ENCODE measurements at places on chromosomes 13 and 19. TPM values are rescaled to one million over a fixed set of nuclear protein-coding genes. Genes with fewer than 3 reads are reported as not detected.

The PRKCG gene
- total RNA-seq = not detected

The ARRDC5 gene
- not detected for total RNA-seq

DNA sequence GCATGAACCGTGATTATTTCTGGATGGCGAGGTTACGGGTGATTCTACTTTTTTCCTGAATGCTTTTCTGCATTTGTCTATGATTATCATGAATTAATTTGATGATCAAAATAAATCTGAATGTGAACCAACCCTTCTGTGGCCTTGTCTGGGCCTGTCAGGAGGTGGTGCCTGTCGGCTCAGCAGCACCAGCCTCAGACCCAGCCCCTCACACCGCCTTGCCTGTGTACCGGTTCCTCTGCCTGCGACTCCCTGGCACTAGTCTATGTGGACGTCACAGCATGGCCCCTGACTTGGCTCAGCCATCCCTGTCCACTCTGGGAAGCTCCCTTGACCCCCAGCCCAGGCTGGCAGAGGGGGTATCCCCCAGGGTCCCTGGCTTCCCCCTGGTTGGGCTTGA is 15.5 kb upstream of the RABAC1 start:
- peaks cover 7% of the 10 kb centered on the region for H3K4me1 ChIP-seq
- H3K4me3 ChIP-seq = no peak overlapping the region
- DNase-seq = no peak
- no peaks in the 10 kb centered on the region for H3K27me3 ChIP-seq

DNA sequence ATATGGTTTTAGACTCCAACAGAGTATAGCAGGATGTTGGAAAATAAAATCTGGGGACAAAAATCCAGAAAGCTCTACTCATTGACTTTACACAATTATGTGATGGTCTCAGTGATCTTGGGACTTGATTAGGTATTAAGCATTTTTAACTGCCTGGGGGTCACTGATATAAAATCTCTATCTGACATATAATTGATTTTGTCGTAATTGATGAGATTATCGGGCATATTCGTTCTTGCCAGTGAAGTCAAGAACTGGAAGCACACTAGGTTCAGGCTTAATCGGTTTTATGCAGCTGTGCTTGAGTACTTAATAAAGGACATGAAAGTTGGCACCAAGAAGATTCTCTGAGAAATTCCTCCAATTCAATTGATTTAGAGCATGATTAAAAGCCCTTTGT is 390.7 kb downstream of the DCT start:
- DNase-seq = no peak
- no peaks in the 10 kb centered on the region for H3K4me1 ChIP-seq
- no peaks in the 10 kb centered on the region for H3K36me3 ChIP-seq

DNA sequence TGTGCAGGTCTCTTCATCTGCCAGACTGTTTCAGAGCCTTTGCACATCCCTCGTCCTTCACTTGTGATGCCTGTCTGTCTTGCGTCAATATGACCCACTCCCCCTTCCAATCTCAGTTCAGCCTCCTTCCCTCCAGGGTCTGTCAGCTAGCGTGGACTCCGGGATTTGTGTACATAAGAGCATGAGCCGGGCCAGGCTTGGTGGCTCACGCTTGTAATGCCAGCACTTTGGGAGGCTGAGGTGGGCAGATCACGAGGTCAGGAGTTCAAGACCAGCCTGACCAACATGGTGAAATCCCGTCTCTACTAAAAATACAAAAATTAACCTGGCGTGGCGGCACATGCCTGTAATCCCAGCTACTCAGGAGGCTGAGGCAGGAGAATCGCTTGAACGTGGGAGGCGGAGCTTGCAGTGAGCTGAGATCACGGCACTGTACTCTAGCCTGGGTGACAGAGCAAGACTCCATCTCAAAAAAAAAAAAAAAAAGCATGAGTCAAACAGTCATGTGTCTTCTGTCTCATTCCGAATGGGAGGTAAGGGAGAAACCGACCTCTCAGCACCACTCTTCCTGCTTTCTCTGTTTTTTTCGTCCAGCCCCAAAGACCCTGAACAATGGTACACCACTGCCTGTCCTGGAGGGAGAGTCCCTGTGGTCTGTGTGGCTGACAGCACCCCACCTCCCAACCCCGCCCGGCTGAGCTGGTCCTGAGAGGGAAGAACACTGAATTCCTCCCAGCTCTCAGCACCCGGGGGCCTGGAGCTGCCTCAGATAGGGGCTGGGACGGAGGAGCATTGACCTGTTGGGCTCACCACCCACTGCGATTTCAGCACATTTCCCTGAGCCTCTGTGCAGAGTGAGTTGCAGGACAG is 2.4 kb upstream of the SIGLEC9 start:
- H3K27ac ChIP-seq = no peak overlapping the region
- H3K36me3 ChIP-seq = no peaks in the 10 kb centered on the region
- H3K4me3 ChIP-seq = no peak overlapping the region
- DNase-seq = peak; percentile 42
- H3K27me3 ChIP-seq = peaks cover 3% of the 10 kb centered on the region
